ENCODE measurements at places on chromosomes 4 and X. TPM values are rescaled to one million over a fixed set of nuclear protein-coding genes. Genes with fewer than 3 reads are reported as not detected.

TCEAL2 gene
- not detected for total RNA-seq

HMX1 gene
- not detected for total RNA-seq

TMEM31 gene
- total RNA-seq: not detected

CFAP99 gene
- total RNA-seq: under 0.01 TPM

TCP11X2 gene
- not detected for total RNA-seq

ETDA gene
- not detected for total RNA-seq

AFM gene
- not detected for total RNA-seq

NOX1 gene
- total RNA-seq: not detected

DDX53 gene
- not detected for total RNA-seq

LANCL3 gene
- 0.29 TPM for total RNA-seq

SMR3B gene
- not detected for total RNA-seq

LRRC66 gene
- total RNA-seq: 0.36 TPM

USP17L21 gene
- total RNA-seq: not detected

MCF2 gene
- 0.29 TPM for total RNA-seq

SERTM2 gene
- total RNA-seq: under 0.01 TPM

BCLAF3 gene
- total RNA-seq: 7.6 TPM

ESX1 gene
- not detected for total RNA-seq

SLC25A5 gene
- 165 TPM for total RNA-seq

LIMCH1 gene
- 9.0 TPM for total RNA-seq
